ENCODE measurements at places on chromosomes 1 and 21. TPM values are rescaled to one million over a fixed set of nuclear protein-coding genes. Genes with fewer than 3 reads are reported as not detected.

Gene OR2M3
- not detected for total RNA-seq

Gene RORC
- total RNA-seq: 1.2 TPM

Gene GJA9
- total RNA-seq: 0.44 TPM

Gene PRDM2
- total RNA-seq: 24.7 TPM

Gene RALGPS2
- 30.4 TPM for total RNA-seq

Gene PHLDA3
- total RNA-seq: 78.6 TPM

Measured in esophagus mucosa (tissue), 1 donor.